NCI-H226 (cell line): ENCODE measurements at places on chromosomes 11 and 22.

- DNase-seq = no peak
These were observed 93.6 kb downstream of the NELL1 start for GRCh38 chr11:20762980-20763379.

DNA sequence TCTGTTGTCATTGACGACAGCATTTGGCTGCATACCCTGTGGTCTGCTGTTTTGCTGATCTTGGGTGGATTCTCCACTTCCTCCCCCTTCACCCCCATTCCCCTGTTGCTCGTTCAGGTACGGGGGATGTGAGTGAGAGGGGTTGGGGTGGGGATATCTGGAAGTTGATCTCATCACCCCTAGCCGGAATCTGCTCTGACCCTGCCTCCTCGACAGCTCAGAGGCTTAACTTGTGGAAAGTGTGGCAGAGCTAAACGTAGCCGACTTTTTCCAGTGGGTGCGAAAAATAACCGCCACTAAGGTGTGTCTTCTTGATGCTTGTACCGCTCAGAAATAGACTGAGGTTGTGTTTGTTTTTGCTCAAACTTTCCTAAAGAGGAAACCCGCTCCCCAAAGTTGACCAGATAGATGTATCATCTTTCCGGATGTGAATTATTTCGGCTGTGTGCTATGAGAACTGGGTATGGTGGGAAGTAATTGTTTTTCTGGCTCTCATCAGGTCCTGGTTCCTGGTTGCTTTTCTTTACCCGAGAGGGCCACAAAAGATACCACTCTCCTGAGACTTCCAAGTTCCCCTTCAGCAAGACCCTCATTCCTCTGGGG lies 6.6 kb downstream of the ZBTB16 start:
- no peak for DNase-seq

GRCh38 chr11:5276697-5277096 lies 7.0 kb upstream of the HBE1 start:
- no peak for DNase-seq

DNA sequence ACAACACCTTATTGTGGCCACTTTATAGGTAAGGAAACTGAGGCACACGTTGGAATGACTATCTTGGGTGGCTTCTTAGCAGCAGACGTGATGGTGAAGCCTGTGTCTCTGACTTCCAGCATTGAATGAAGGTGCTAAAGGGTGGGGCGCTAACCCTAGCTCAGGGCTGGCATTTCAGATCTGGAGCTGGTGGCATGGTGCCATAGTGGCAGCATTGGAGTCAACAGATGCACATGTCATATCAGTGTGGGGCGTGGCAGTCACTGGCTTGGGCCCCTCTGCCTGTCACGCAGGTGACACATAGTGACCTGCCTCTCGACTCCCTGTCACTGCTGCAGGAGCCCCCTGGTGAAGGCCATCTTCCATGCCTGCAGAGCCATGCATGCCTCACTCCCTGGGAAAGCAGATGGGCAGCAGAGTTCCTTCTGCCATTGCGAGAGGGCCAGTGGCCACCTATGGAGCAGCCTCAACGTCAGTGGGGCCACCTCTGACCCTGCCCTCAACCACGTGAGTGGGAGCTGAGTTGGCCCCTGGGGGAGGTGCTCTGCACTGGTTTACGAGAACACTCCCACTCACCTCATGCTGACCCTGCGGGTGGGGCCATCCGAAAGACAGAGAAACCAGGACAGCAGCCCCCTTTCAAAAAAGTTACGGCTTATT lies 14.8 kb downstream of the SHISA8 start:
- DNase-seq = no peak

- DNase-seq = peak; percentile 35
These were observed 57.2 kb downstream of the NAV2 start for GRCh38 chr11:19769820-19770219.

DNA sequence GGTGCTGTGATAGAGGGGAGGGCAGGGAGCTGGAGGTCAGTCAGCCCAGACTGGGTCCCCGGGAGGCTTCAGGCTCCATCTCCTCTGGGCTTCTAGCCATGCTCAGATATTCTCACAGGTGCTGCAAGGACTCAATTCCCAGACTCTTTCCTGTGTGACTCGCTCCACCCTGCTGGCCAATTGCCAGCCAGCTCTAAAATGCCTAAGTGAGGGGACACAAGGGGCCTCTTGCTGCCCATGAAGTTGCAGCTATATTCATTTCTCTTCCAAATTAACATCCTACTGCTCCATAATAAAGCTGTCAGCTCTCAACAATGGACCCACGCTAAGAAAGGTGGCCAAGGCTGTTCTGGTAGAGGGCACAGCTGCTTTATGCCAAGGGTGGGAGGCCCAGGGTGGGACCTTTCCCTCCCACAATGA lies 101.5 kb downstream of the PLEKHA7 start:
- no peak for DNase-seq

- DNase-seq = peak; percentile 35
These were observed 866.8 kb upstream of the TENM4 start for GRCh38 chr11:80307676-80308075.

- no peak for DNase-seq
These were observed 126.9 kb upstream of the NCAM1 start for GRCh38 chr11:112834277-112834755.

GRCh38 chr11:111448414-111448813 lies 63.8 kb downstream of the BTG4 start:
- DNase-seq = no peak

DNA sequence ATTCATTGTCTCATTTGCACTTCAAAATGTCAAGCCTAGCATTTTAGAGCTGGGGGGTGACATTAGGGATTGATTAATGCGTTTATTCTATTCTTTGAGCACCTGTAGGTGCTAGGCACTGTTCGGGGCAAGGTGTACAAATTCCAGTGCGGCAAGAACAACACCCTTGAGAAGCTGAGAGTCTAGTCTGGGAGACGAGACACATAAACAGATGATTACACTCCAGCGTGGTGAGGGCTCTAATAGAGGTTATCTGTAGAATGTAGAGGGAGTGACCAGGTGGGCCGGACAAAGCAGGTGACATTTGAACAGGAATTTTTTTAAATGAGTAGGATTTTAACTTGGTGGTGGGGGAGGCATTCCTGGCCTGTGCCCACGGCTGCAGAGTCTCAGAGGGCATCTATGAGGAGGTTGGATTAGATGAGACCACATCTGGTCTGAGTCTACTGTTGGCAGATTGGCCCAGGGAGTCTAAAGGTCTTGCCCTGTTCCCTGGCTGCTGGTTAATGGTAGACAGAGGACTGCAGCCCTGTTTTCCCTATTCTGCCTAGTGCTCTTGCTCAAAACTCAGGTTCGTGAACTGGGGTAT lies 970 bp downstream of the CAT start:
- DNase-seq = no peak

GRCh38 chr11:34773826-34774225 lies 142.4 kb downstream of the APIP start:
- peak; percentile 45 for DNase-seq

- DNase-seq = peak; percentile 10
These were observed 10.0 kb downstream of the OR51L1 start for GRCh38 chr11:5004424-5005274.

DNA sequence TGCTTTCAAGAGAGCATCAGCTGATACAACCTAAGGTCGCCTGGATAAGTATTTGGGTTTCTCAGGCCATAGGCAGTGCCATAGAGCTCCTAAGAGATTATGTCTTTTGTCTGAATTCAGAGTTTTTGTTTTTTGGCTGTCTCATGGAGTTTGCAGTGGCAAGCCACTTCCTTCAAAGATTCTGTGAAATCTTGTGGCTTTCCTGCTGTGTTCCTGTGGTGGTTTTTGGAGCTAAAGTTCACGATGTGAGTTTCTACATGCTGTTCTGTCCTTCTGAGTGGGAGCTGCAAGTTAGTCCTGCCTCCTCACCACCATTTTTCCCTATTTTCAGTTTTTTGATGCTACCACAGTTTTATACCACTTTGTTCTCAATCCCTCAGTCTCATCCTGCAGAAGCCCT lies 111.4 kb downstream of the COMMD9 start:
- DNase-seq = no peak

GRCh38 chr11:10784232-10785145 lies 24.2 kb downstream of the EIF4G2 start:
- DNase-seq = no peak

DNA sequence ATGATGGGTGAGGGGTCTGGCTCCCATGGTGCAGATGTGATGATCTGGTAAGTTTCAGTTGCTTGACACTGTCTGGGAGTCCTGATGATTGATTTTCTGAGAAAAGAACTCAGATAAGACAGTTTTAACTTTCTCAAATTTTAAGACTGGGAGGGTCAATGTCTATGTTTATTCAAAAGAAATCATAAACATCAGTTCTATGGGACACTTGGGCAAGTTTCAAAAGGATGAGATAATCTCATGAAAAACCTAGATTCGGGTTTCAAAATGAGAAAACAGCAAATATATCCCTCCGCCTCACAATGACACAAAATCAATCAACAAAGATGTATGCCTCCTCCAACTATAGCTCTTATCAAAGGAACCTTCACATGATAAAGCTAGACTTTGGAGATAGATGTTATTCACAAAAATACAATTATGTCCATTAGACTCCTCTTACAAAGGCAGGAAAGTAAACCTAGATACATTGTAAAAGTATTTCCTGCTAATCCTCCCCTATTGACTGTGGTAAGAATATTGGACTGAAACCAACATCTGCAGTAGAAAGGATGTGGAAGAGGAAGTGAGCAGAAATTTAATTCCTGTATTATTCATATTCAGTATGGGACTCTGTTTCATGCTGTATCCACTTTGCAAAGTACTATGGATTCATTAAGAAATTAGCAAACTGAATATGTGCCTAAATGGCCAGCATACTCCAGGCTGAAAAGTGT lies 21.6 kb downstream of the SVIP start:
- peak; percentile 55 for DNase-seq

DNA sequence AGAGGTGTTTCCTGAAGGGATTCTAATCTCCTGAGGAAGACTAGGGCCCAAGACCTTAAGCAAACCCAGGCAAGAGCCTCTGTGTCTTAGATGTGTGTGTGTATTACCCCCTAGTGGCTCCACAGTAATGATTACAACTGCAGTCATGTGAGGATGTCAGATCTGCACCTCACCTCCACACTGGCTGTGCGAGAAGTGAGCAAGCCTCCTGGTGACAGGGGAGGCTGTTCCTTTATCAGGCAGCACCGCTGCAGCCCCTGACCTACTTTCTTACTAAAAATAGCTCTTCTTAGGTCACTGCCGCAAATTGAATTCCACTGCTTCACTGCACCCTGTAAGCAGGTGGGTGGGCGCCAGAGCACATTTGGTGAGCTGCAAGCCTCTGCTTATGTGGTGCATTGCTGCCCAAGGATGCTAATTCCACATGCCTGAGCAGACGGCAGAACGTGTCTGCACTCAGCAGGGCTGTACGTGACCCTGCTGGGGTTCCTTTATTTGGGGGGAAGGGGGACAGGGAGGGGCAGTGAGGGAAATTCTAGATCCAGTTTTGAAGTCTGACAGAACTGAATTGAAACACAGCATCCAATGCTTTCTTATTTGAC lies 112.4 kb downstream of the KCNC1 start:
- DNase-seq = no peak

- DNase-seq = no peak
These were observed 139.2 kb downstream of the PARVA start for GRCh38 chr11:12516387-12517105.

- peak; percentile 36 for DNase-seq
These were observed 6.3 kb upstream of the CDC42EP2 start for GRCh38 chr11:65308281-65308891.

DNA sequence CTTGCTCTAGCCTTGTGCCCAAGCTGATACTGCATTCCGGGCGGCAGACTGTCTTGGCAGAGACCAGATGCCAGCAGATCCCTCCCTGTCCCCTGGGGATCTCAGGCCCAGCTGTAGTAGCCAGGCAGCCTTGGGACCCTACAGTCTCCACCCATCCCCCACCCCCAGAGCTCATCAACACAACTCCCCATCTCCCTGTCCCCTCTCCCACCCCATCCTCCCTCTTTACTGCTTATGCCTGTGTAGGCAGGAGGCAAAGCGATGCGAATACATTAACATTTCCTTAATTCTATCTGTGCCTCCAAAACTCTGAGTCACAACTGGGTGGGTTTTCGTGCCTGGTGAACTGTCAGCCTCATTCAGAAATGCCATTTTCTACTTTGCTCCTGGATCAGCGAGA lies 547.6 kb downstream of the BUD13 start:
- DNase-seq = no peak

DNA sequence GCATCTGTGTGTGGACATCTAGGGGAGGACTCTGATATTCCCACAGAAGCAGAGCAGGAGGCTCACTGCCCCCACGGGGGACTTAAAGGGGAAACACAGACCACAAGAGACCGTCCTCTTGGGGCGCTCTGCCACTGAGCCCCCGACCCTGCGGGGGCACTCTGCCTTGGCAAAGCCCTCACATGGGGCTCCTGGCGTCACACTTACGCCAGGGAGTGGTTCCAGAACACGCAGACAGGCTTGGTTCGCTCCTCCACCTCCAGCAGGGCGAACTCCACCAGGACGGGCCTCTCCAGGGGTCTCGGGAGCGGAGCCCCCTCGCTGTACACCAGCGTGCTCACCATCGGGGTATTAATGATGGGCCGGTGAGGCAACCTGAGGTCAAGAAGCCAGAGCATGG lies 45.1 kb downstream of the TRMU start:
- DNase-seq = no peak

- no peak for DNase-seq
These were observed 2.4 kb upstream of the SYT8 start for GRCh38 chr11:1832211-1832919.

DNA sequence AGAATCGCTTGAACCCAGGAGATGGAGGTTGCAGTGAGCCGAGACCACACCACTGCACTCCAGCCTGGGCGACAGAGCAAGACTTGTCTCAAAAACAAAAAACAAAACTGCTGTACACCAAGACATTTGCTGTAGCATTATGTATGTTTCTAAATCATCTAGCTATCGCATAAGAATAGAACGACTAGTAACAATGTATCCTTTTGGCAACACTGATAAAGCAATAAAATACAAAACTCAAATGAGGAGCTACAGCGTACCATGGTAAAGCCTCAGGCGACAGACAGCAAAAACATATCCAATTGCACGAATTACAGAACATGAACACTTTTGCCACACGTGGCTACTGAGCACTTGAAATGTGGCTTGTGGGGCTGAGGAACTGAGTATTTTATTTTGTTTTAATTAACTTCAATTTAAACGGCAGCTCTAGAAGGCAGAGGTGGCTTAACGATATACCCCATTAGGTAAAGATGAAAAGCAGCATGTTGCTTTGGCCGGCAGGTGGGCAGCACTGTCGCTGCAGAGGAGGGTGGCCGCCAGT lies 2.3 kb downstream of the TUBGCP6 start:
- no peak for DNase-seq
